ENCODE measurements at places on chromosomes 7 and 10. TPM values are rescaled to one million over a fixed set of nuclear protein-coding genes. Genes with fewer than 3 reads are reported as not detected.

Gene CACNB2
- 0.65 TPM for total RNA-seq

Gene CCNY
- total RNA-seq = 38.4 TPM

Gene MMS19
- 28.9 TPM for total RNA-seq

Gene DENND2A
- 3.0 TPM for total RNA-seq

Gene GPER1
- total RNA-seq = 6.7 TPM

Gene AGAP4
- 6.6 TPM for total RNA-seq

Gene CDK13
- 32.2 TPM for total RNA-seq

Gene MMP21
- 0.37 TPM for total RNA-seq

Gene PTF1A
- not detected for total RNA-seq

Gene PKD1L1
- total RNA-seq = 0.25 TPM

Gene AKR1C4
- 154 TPM for total RNA-seq

Gene TRPV5
- under 0.01 TPM for total RNA-seq

Gene UNCX
- not detected for total RNA-seq

Gene PTN
- 0.50 TPM for total RNA-seq

Gene FAM3C
- total RNA-seq = 16.5 TPM

Gene INTS1
- total RNA-seq = 34.6 TPM

Gene EPO
- 1.3 TPM for total RNA-seq

Gene HOXA4
- total RNA-seq = 0.28 TPM

Gene MRPS17
- 7.2 TPM for total RNA-seq

Gene HKDC1
- total RNA-seq = 20.0 TPM

Gene PON3
- 256 TPM for total RNA-seq

Gene OR6B1
- total RNA-seq = not detected

Gene COBL
- total RNA-seq = 18.7 TPM

Gene AEBP1
- total RNA-seq = 3.4 TPM

Gene ZNF277
- total RNA-seq = 16.9 TPM

Gene ADIRF
- total RNA-seq = 0.61 TPM

Gene TAS2R41
- total RNA-seq = 0.25 TPM

Gene ACTA2
- total RNA-seq = 13.2 TPM

Gene XPNPEP1
- total RNA-seq = 34.0 TPM

Gene ADRA2A
- 0.50 TPM for total RNA-seq

Data from liver (tissue), 10 donors.